ENCODE measurements at places on chromosomes 4 and X. TPM values are rescaled to one million over a fixed set of nuclear protein-coding genes. Genes with fewer than 3 reads are reported as not detected.

GRCh38 chr4:84342161-84342560, 156.9 kb downstream of the NKX6-1 start:
- no peak for DNase-seq

Gene NIPAL1
- 11.1 TPM for polyA plus RNA-seq

DNA sequence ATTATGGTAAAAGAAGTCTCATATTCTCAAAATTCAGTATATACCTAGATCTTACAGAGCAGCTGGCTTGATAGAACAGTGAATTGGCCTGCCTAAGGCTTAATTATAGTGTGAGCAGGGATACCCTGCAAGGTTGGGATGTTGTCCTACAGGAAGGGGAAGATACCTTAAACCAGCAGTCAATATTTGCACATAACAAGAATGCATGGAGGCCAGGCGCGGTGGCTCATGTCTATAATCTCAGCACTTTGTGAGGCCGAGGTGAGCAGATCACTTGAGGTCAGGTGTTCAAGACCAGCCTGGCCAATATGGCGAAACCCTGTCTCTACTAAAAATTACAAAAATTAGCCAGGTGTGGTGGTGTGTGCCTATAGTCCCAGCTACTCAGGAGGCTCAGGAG, 58.7 kb upstream of the ABCG2 start:
- no peak for DNase-seq

GRCh38 chrX:41192880-41193279, 107.6 kb downstream of the USP9X start:
- no peak for DNase-seq

DNA sequence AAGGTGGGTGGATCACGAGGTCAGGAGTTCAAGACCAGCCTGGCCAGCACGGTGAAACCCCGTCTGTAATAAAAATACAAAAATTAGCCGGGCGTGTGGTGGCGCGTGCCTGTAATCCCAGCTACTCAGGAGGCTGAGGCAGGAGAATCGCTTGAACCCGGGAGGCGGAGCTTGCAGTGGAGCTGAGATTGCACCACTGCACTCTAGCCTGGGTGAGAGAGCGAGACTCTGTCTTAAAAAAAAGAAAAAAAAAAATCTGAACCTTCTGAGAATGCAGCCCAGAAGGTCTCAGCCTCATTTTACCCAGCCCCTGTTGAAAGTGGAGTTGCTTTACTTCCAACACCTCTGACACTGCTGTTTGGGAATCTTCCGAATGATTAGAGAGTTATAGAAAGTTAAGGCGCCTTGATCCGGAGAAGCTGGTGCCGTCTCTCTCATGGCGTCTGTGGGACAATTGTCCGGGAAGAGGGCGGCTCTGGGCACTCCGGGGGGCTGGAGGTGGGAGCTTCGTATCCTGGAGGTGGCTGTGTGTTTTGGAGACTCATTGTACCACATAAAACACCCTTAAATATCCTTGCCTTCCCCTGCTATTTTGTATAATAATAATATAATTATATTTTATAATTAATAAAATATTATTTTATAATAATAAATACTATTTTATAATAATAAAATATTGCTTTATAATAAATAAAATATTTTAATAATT, 92.7 kb upstream of the PPP2R3B start:
- DNase-seq, result no peak

DNA sequence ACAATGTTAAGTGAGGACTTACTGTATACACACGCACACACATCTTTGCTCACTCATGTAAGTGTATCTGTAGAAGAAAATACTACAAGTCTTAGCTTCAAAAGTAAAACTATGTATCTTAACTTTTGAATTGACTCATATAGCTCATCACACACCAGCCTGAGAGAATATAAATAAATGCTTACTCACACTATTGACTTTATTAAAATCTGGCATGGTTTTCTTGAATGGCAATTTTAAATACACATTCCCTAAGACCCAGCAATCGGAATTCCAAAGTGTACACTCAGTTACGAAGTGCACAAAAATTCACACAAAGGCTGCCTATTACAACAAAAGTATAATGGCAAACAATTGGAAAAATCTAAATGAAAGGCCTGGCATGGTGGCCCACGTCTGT, 2.0 kb downstream of the ERCC6L start:
- no peak for DNase-seq

DNA sequence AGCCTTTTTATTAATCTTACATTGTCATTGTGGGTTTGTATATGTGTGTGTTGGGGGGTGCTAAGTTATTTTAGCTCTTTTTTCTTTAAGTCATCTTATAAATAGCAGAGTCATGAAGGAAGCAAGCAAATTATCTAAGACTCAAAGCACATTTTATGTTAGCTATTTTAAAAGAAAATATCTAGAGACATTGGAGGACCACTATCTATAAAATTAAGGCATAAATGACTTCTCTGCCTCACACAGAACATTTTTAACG, 3.7 kb upstream of the PPBP start:
- no peak for DNase-seq

All from left renal cortex interstitium (tissue), 4 donors.